Karpas-422 (cell line): ENCODE measurements at places on chromosomes 12 and 14. TPM values are rescaled to one million over a fixed set of nuclear protein-coding genes. Genes with fewer than 3 reads are reported as not detected.
A peak's percentile ranks its signal among the peaks of the same experiment; 100 is the strongest.

INSM2 gene
- total RNA-seq, result 0.22 and 0.32 TPM in 2 replicates

DNA sequence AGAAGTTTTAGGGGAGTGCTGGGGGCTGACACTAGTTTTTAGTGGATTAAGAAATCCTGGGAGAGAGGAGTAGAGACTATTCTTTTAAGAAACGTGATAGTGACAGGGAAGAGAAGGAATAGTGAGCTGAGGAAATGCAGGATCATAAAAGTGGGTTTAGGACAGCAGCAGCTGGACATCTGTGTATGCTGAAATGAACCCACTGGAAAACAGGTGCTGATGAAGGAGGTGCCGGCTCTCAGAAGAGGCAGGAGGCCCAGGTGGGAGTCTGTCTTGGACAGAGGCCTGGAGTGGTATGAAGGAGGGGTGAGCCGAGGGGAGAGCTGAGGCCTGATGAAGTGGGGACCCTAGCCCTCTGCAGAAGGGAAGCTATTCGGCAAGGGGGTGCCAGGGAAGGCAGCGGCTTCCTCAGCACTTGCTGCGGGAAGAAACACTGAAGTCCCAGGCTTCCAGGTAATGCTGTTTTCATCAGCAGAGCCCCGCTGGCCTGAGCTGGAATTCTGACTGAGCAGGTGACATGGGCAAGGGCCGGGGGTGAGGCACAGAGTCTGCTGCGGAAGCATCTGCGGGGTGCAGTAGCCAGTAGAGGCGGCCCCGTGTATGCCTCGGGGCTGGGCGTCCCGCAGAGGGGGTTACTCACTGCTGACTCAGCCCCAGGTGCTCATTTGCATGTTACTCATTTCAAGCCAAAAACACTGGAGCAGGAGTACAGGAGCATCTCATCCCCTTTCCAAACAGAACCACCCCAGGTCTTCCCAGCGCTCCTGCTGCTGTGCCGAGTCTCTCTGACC, 89.7 kb downstream of the TMCC3 start:
- peak; percentile 72 for DNase-seq
- H3K36me3 ChIP-seq, result no peaks in the 10 kb centered on the region
- H3K27ac ChIP-seq, result no peak overlapping the region
- H3K4me3 ChIP-seq, result peak overlapping the region; percentile 18; the same call in 1 of the 2 replicates
- H3K4me1 ChIP-seq, result peaks cover 23% of the 10 kb centered on the region

DNA sequence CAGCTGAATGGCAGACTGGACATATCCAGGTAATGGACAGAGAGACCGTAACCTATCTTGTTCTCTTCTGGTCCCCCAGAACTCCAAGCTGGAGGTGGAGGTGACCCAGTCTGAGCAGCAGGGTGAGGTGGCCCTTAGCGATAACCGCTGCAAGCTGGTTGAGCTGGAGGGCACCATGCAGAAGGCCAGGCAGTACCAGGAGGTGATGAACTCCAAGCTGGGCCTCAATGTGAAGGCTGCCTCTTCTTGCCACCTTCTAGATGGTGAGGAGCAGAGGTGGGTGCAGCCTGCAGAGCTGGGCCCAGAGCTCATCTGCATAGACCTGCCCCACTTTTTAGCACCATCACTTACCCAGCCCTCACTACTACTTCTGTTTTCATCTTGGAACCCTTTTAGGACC, 7.2 kb upstream of the KRT86 start:
- DNase-seq, result no peak
- H3K36me3 ChIP-seq, result no peaks in the 10 kb centered on the region
- H3K27ac ChIP-seq, result no peak overlapping the region
- H3K27me3 ChIP-seq, result no peaks in the 10 kb centered on the region
- no peaks in the 10 kb centered on the region for H3K4me1 ChIP-seq
- H3K4me3 ChIP-seq, result no peak overlapping the region

SLCO1B3 gene
- not detected in 2 replicates for total RNA-seq

DNA sequence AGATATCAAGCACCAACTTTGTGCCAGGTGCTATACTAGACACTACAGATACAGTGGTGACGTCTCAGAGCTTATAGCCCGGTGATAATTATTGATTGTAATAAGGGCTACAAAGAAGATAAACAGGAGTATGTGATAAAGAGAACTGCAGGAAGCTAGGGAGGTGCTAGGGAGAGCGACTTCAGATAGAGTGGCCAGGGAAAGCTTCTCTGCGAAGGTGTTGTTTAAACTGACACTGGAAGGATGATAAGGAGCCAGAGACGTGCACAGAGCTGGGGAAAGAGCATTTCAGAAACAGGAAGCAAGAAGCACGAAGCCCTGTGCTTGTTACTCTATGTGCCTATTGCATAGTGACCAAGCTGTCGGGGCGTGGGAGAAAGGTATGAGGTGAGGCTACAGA, 48.1 kb upstream of the OTX2 start:
- H3K4me3 ChIP-seq, result no peak overlapping the region
- no peaks in the 10 kb centered on the region for H3K36me3 ChIP-seq
- H3K27ac ChIP-seq, result no peak overlapping the region
- DNase-seq, result peak; percentile 38
- no peaks in the 10 kb centered on the region for H3K4me1 ChIP-seq

INHBC gene
- total RNA-seq, result 0.11 TPM in 1 of 2 replicates, not detected in the other
